A549 treated with dexamethasone at 1 μM for 4 hours (cell line): ENCODE measurements at places on chromosomes 2 and 18. TPM values are rescaled to one million over a fixed set of nuclear protein-coding genes. Genes with fewer than 3 reads are reported as not detected.

SP110 gene
- total RNA-seq = 8.0 to 10.5 TPM (median 9.5 TPM) in 5 replicates

NGEF gene
- total RNA-seq = 12.6 to 17.0 TPM (median 14.6 TPM) in 5 replicates

SPHKAP gene
- 0.01 TPM in 1 of 5 replicates, not detected in the others for total RNA-seq

ABCG8 gene
- 0.04 TPM in 1 of 5 replicates, not detected in the others for total RNA-seq

TCF23 gene
- total RNA-seq = not detected in 5 replicates

SLC9A4 gene
- total RNA-seq = not detected in 5 replicates

MROH2A gene
- total RNA-seq = 0.14 to 0.37 TPM (median 0.30 TPM) in 5 replicates

NYAP2 gene
- total RNA-seq = 0.02 to 0.04 TPM (median 0.03 TPM) in 4 of 5 replicates, not detected in the other

ZNF516 gene
- total RNA-seq = 3.3 to 6.8 TPM (median 4.8 TPM) in 5 replicates

APOB gene
- total RNA-seq = 0.01 to 0.02 TPM (median 0.01 TPM) in 3 of 5 replicates, not detected in the others

EPB41L3 gene
- 0.17 to 0.41 TPM (median 0.19 TPM) in 5 replicates for total RNA-seq
